NCI-H1048 (cell line): ENCODE measurements at places on chromosomes 2 and 18.

GRCh38 chr2:20650393-20650876 lies 463 bp downstream of the HS1BP3 start:
- no peak for DNase-seq

DNA sequence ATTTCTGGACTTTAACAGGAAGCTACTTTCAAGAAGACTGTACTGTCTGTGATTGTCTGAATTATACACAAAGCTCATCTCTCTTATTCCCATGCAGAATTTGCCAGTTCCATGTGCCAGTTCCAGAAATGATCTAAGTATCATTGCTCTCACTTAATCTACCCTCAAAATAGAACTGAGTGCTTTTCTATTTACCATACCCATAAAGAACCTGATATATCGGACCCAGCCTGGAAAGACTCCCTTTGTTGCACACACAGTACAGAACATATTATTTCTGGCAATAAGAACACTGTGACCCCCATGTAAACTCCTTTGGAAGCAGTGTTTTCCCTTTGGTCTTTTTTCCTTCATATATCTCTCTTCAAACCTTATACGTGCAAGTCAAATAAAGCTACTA lies 102.3 kb upstream of the TTN start:
- no peak for DNase-seq

GRCh38 chr18:76545433-76546087 lies 50.5 kb upstream of the ZNF516 start:
- DNase-seq, result no peak

GRCh38 chr2:48145845-48146452 lies 239.7 kb upstream of the FBXO11 start:
- no peak for DNase-seq

- DNase-seq, result no peak
These were observed 10.0 kb downstream of the HK2 start for GRCh38 chr2:74843899-74844298.

- DNase-seq, result no peak
These were observed 138.4 kb downstream of the LAMA3 start for GRCh38 chr18:23827681-23828080.

- peak; percentile 50 for DNase-seq
These were observed 4.1 kb upstream of the NEURL3 start for GRCh38 chr2:96509114-96509846.

DNA sequence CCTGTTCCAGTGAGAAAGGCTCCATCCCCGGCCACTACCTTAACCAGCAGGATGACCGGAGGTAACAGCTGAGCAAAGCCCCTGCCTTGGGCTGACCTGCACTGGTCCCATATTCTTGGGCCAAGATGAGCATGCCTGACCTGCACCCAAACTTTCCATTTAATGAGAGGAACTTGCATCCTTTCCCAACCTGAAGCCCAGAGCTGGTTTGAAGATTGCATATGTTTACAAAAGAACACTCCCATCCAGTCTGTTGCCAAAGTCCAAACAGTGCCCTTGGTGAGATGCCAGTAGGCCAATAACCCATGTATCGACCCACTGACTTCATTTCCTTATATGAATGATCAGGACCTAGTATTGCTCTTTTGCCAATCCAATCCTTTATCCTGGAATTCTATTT lies 5.5 kb upstream of the NPAS2 start:
- no peak for DNase-seq

GRCh38 chr2:54479424-54479823 lies 23.3 kb downstream of the SPTBN1 start:
- no peak for DNase-seq

- DNase-seq, result no peak
These were observed 18.2 kb downstream of the IWS1 start for GRCh38 chr2:127508023-127508630.

DNA sequence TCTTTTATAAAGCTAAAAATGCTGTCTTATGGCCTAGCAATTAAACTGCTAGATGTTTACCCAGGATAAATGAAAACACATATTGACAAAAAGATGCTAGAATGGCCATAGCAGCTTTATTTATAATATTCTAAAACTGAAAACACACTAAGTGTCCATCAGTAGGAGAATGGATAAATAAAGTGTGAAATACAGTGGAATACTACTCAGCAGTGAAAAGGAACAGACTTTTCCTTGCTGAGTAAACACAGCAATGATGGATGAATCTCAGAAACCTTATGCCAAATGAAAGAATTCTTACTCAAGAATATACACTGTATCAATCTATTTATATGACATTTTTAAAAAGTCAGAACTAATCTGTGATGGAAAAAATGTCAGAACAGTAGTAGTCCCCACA lies 33.2 kb downstream of the DDX1 start:
- DNase-seq, result no peak

DNA sequence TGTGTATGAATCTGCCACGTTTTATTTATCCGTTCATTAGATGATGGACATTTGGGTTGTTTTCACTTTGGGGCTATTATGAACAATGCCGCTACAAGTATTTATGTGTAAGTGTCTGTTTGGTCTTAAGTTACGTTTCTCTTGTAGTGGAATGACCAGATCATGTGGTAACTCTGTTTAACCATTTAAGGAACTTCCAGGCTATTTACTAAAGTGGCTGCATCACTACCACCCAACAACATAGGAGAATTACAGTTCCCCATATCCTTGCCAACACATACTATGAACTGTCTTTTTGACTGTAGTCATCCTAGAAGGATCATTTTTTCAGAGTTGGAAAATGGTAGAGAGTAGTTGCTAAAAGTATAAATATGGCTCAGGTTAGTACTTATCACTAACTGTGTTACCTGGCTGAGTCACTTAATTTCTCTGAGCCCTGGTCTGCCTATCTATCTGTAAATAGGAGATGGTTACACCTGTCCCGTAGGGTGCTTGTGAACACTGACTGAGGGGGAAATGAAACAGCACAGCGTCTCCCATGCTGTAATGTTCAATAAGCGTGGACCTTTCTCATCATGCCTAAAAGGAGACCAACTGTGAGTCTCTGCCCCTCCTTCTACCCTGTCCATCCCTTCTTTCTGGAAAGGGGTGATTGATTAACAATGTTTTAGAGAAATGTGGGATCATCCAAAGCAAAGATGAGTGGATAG lies 103.1 kb downstream of the SH3RF3 start:
- DNase-seq, result no peak

GRCh38 chr2:112601754-112602153 lies 17.3 kb downstream of the CHCHD5 start:
- no peak for DNase-seq

GRCh38 chr2:23127465-23127864 lies 257.5 kb upstream of the KLHL29 start:
- DNase-seq, result no peak

- DNase-seq, result no peak
These were observed 2.2 kb downstream of the EPHA4 start for GRCh38 chr2:221569871-221570270.

DNA sequence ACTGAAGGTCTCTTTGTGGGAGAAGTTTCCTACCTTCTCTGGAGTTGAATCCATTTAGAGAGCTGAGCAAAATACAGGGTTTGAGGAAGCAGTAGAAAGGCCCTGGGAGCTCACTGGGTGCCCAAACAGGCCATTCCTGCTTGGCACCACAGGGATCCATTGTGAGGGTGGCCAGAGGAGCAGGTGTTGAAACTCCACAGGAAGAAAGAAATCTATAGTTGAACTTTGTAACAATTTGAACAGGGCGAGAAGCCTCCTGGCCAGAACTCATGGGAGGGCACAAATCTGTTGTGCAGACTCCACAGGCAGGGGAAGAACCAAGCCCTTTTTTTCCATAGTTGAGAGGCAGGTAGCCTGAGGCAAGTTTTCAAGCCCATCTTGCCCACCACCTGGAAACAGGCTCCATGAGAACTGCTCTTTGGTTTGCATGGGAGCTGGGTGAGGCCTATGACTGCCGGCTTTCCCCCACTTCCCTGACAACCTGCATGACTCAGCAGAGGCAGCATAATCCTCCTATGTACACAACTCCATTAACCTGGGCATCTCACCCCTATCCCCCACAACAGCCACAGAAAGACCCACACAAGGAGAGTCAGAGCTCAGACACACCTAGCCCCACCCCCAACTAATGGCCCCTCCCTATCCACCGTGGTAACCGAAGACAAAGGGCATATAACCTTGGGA lies 1053.0 kb downstream of the TSN start:
- DNase-seq, result no peak

- DNase-seq, result no peak
These were observed 98.4 kb upstream of the FIGN start for GRCh38 chr2:163834221-163834620.

GRCh38 chr18:67359873-67360838 lies 156.4 kb downstream of the DSEL start:
- DNase-seq, result no peak

DNA sequence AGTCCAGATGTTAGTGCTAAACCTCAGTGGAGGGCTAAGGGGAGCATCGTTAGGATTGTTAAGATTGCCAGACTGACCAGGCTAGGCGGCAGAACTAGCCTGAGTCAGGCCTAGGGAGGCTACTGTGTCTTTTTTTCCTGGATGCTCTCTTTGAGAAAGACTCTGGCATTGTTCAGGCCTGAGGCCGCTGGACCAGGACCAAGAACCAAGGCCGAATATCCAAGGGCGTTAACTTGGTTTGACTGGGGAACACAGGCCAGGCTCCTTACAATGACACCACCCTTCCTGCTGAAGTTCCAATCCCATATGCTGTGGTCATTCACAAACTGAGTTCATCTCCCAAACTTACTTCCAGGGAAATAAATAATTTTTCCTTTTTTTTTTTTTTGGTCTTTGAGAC lies 10.6 kb downstream of the HTRA2 start:
- no peak for DNase-seq

DNA sequence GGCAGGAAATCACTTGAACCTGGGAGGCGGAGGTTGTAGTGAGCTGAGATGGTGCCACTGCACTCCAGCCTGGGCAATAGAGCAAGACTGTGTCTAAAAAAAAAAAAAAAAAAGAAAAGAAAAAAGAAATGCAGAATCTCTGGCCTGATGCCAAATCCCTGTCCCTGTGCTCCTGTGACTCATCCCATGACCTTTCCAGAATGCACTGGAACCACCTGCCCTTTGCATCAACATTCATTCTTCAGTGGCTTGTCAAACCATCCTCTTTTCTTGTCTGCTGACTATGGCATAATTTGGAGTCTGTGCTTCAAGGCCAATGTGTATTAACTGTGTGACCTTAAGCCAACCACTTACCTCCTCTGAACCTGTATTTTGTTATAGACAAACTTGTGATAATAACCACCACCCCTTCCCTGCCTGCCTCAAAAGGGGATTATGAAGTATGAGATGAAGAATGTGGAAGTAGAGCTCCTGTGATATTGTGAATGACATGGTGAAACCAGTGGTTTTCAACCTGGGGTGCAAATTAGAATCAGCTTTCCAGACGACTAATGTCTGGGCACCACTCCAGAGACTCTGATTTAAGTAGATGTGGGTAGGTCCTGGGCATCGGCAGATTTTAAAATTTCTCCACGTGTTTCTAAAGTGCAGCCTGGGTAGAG lies 189.3 kb downstream of the CLIP4 start:
- DNase-seq, result no peak

DNA sequence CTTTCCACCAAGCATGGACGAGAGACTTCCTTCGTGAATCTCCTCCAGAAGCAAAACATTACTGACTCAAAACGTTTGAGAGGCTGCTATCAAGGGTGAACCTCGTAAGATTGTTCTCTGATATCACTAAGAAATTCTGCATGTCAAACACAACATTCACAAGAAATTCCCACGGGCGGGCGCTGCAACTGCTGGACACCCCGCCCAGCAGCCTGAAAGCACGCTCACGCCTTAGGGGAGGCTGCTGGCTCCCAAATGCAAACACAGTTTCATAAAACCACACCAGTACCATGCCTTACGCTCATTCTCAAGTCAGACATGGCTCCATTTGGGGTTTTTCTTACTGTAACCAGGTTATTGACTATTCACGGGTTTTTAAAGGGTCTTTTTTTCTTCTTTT lies 39.0 kb downstream of the MBP start:
- DNase-seq, result no peak

- DNase-seq, result no peak
These were observed 120.5 kb downstream of the EIPR1 start for GRCh38 chr2:3257166-3257565.

- DNase-seq, result no peak
These were observed 97.9 kb upstream of the ATP8B1 start for GRCh38 chr18:57900906-57901435.

DNA sequence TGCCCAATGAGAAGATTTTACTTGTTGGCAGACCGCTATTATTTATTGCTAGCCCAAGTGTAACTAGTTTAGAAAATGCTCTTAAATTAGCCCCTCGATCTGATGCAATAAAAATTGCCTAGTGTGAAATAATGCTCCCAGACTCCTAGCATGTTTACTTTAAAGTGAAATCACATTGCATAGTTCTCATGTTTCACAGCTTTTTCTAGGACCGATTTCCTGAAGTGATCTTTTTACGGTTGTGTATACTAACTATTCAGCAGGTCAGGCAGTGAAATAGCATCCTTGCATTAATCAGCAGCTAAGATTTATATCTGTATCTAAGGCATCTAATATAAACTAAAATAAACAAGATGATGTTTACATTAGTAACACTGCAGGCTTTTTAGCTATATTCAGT lies 52.4 kb downstream of the PMS1 start:
- no peak for DNase-seq

DNA sequence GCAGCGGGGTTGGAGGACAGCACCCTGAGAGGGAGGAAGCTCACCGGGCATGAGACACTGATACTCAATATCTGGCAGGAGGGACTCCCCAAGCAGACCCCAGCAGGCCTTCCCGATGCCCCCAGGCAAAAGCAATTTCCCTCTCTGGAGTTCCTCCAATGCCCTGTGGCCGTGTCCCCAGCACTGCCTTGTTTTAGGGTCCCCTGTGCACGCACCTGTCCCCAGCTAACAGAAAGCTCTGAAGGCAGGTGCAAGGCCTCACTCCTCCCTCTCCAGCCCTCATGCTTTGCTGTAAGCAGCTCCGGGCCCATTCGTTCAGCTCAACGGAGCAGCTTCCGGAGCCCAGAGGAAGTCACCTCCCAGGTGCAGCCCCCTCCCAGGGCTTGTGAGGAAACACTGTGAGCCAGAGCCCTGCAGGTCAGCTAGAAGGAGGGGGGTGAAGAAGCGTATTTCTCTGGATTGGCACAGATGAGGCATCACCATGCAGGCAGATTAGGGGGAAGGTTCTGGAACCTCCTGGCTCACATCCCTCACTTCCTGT lies 50.3 kb upstream of the ID2 start:
- no peak for DNase-seq

DNA sequence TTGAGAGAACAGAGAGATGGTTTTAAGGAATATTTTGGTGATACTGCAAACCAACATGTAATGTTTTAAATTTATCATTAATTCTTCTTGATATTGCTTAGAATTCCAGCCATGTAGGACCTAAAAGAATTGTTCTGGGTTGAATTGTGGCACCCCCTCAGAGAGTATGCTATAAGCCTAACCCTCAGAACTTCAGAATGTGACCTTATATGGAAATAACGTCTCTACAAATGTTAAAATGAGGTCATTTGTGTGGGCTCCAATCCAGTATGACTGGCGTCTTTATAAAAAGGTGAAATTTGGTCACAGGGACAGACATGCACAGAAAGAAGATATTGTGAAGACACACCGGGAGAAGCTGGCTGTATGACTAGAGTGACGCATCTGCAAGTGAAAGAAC lies 193.6 kb downstream of the NRXN1 start:
- no peak for DNase-seq
